Bronchial epithelial cell (primary cell): ENCODE measurements at places on chromosomes 4 and X.

DNA sequence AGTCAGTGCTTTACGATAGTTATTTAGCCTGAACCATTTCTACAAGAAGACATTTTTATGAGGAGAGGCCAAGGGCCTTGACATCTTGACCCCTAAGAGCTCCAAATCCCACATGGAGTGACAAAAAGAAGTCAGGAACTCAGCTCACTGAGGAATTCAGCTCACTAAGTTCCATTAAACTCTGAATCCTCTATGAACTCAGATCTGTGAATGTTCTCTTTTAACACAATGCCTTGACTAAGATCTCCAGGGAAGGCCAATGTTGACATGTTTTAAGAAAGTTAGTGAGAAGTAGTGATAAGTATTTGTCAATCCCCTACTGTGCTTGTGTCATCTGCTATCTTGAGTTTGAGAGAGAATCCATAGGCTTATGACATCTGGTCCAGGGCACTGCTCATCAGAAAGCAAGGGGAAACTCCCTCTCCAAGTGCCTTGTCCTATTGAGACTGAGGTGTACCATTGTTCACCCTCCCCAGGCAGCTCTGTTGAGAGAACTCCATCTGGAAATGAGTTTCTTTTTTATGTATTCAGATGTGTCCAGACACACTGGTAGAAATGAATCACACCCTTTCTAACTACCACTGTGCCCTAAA is 68.7 kb upstream of the PCDH19 start:
- no peak for DNase-seq

DNA sequence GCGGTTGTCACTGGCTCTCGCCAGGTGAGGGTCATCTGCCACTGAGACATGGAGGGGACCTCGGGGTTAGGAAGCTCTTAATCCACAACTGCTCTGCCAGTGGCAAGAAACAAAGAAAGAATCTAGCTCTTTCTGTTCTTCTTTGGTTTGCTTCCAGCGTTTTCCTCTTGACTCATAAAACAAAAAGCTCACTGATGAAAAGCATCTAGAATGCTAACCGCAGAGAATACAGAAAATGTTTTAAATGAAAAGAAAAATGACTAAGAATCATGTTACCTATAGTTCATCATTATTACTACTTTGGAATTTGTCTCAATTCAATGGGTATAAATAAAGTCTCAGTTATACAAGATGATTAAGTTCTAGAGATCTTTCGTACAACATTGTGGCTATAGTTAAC is 274.8 kb upstream of the TENM3 start:
- DNase-seq, result peak; percentile 6

GRCh38 chr4:41216294-41217019 is 2.1 kb upstream of the APBB2 start:
- peak; percentile 71 for DNase-seq

DNA sequence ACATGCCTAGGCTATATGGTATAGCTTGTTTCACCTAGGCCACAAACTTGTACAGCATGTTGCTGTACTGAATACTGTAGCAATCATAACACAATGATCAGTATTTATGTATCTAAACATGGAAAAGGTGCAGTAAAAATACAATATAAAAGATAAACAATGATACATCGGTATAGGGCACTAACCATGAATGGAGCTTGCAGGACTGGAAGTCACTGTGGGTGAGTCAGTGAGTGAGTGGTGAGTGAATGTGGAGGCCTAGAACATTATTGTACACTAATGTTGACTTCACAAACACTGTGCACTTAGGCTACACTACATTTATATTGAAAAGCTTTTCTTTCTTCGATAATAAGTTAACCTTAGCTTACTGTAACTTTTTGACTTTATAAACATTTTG is 45.6 kb upstream of the ANK2 start:
- peak; percentile 69 for DNase-seq

DNA sequence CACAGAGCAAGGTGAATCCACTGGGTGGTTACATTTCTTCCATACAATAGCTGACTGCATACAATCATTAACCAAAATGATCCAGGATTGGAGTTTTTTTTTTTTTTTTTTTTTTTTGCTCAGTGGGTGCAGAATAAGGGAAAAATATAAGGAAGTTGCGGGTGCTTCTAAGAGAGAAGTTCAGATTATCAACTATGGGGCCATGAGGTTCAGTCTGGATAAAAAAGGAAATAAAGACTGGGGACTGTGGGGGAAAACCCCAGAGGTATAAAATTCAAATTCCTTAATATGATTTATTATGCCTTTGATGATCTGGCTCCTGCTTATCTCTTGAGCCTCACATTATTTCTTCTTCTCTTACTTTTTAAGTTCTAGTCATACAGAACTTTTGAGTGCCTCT is 5.9 kb upstream of the EIF1AX start:
- no peak for DNase-seq
